A549 treated with GW870086 at 1 μM for 4 hours (cell line): ENCODE measurements at places on chromosomes 3 and 15. TPM values are rescaled to one million over a fixed set of nuclear protein-coding genes. Genes with fewer than 3 reads are reported as not detected.

TNNC1 gene
- total RNA-seq: 1.1 to 1.9 TPM (median 1.6 TPM) in 5 replicates

HEG1 gene
- 7.8 to 11.9 TPM (median 10.6 TPM) in 5 replicates for total RNA-seq

RASGRP1 gene
- total RNA-seq: 0.27 to 0.58 TPM (median 0.37 TPM) in 5 replicates

MYRIP gene
- 0.03 TPM in 1 of 5 replicates, not detected in the others for total RNA-seq
